Activated T-helper 17 cell treated with anti-CD3 and anti-CD28 coated beads, Interleukin-2, amount 50 U/mL, for 72 hours (primary cell): ENCODE measurements at places on chromosomes 2 and 18. TPM values are rescaled to one million over a fixed set of nuclear protein-coding genes. Genes with fewer than 3 reads are reported as not detected.
A peak's percentile ranks its signal among the peaks of the same experiment; 100 is the strongest.

- no peak for ATAC-seq
Observed at GRCh38 chr2:110783196-110783873, 51.0 kb downstream of the ACOXL start.

- ATAC-seq = no peak
Observed at GRCh38 chr2:161990741-161991140, 83.3 kb downstream of the DPP4 start.

DNA sequence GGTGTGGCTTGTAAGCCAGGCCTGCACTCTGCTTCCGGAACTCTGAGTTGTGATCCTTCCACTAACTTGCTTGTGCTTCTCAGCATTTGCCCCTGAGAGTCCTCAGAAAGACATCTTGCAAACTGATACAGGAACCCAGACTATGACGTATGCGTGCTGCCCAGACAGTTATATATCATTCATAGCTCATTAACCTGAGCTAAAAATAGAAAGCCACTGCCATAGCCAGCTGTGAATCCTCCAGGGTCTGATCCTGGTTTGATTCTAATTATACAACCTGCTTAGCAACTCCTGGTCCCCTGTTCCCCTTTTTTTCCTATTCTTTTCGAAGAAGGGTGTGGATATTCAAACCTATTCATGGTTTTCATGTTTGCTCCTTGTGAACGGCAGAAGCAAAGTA, 63.7 kb downstream of the MARCHF4 start:
- ATAC-seq = no peak

Gene SLC5A6
- 72.0 TPM for total RNA-seq

GRCh38 chr2:101781326-101781725, 83.8 kb downstream of the MAP4K4 start:
- ATAC-seq = peak; percentile 16

Gene TLX2
- total RNA-seq = 0.39 TPM

GRCh38 chr2:178333851-178334250, 117.1 kb downstream of the PRKRA start:
- ATAC-seq = no peak

DNA sequence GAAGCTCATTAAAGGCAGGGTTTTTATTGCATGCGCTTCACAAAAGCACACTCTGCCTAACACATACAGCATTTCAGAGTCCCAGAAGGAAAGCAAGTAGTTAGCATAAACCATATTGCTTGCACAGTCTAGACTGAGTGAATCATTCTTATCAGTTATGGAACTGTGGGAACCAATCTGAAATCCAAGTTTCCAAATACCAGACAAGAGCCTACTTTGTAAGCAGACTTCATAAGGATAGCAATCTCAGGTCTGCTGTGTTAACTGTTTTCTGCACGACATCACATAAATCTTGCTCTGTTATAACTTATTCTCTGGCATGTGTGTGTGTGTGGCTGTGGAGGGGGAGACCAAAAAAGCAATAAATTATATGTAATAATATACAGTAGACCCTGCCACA, 608.1 kb upstream of the REG3G start:
- ATAC-seq = no peak
